Left hindlimb (tissue), 1 donor: ENCODE measurements at places on chromosomes 6 and 20.

DNA sequence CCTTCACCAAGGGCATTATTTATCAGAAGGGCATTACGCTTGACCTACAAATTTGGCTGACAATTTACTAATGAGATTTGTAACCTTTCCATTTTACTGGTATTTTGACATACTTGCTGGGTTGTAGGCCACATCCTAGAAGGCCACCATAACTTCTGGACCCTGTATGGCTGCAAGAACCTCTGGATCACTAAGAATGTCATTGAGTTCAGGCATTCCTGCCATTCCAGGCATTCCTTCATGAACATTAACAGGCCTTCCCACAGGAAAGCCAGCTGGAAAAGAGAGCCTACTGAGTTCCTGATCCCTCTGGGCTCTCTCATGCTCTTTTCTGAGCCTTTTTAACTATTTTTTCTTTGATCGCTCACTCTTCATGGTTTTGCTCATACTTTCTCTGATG lies 28.4 kb upstream of the SLC35A1 start:
- no peak for DNase-seq

DNA sequence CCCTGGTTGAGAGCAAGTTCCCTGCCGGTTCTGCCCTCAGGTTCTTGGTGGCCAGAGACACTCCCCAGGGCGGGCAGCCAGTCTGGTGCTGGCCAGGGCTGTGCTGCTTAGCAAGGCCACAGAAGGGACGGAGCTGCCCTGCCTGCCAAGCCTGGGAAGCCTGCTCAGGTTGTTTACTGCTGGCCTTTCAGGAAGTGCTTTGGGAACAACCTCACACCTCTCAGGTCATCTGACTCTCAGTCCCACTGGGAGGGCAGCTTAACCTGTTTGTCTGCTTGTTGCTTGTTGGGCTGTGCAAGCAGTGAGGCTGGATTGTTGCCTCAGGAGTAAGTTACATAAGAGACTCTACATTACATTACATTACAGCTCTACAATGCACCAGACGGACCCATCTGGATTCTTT lies 75.8 kb upstream of the AFDN start:
- DNase-seq = no peak

- DNase-seq = no peak
These were observed 211.7 kb downstream of the LMBRD1 start for GRCh38 chr6:69584913-69585729.

DNA sequence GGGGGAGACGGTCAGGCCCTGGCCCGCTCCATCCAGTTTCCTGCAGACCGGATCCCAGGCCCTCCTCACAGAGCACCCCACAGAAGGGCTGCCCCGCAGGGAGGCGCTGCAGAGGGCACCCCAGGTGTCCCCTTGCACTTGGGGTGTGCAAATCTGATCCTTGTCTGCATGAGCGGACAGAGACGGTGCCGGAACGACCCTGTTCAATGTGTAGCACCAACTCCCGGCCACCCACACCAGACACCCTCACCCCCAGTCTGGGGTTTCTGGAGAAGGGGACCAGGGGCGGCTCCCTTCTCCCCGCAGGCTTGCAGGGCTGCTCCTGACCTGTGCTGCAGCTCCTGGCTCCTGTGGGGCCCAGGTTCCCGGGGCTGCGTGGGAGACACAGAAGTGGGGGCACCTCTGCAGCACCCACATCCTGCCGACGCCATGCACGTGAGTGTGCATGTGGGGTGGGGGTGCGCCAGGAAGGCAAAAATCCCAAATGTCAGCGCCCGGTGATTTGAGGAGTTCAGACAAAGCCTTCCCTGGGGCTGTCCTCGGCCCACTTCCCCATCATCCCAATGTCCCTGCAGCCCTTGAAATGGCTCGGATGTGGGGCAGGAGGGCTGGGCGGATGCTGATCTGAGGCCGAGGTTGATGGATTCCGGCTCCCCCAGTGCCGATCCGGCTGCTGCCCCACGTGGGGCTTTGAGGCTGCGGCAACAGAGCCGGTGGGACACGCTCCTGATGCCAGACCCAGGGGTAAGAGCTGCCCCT lies 85.3 kb upstream of the BHLHE23 start:
- no peak for DNase-seq

DNA sequence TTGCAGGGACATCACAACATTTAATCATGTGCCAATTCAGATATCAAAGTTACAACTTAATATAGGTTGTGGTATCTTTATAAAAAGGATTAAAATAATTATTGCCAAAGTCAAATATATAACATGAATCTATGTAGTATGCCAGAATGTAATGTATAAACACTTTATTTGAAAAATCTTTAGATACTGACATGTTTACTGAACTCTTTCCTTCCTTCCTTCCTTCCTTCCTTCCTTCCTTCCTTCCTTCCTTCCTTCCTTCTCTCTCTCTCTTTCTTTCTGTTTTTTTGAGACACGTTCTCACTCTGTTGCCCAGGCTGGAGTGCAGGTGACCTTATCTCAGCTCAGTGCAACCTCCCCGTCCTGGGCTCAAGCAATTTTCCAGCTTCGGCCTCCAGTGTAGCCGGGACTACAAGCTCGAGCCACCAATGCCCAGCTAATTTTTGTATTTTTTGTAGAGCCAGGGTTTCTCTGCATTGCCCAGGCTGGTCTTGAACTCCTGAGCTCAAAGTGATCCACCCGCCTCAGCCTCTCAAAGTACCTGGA lies 496.8 kb upstream of the CITED2 start:
- DNase-seq = no peak

- no peak for DNase-seq
These were observed 16.5 kb downstream of the GTF2H5 start for GRCh38 chr6:158184608-158185007.

DNA sequence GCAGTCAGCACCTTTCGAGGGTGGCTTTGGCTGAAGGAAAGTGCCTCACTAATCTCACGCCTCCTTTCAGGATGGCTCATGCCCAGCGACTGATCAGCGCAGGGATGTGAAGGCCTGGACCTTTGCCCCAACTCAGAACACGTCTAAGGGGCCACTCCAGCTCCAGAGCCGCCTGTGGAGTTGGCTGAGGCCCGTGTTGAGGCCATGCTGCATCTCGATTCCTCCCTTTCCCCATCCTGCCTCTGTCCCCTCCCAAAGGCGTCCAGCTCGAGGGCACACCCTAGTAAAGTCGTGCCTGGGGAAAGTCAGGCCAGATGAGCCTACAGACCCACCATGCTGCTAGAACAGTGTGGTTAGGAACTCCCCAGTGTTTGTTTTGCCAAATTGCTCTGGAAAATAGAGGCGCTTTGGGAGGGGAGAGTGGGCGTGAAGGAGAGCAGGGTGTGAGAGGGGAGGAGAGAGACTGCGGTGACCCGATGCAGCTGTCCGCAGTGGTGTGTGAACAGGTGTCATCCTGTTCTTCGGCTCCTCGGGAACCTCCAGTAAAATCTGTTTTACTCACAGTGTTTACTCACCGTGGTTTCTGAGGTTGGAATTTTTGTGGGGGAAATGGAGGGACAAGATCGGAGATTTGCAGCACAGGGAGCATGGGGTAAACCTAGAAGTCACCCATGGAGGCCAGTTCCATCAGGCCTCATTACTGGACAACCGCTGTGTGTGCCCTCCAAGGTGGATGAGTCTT lies 85.0 kb upstream of the PMEPA1 start:
- no peak for DNase-seq
